ENCODE measurements at places on chromosomes 16 and 17.
A peak's percentile ranks its signal among the peaks of the same experiment; 100 is the strongest.

- no peak for DNase-seq
Measured at GRCh38 chr17:82627405-82627804, 20.8 kb downstream of the WDR45B start.

DNA sequence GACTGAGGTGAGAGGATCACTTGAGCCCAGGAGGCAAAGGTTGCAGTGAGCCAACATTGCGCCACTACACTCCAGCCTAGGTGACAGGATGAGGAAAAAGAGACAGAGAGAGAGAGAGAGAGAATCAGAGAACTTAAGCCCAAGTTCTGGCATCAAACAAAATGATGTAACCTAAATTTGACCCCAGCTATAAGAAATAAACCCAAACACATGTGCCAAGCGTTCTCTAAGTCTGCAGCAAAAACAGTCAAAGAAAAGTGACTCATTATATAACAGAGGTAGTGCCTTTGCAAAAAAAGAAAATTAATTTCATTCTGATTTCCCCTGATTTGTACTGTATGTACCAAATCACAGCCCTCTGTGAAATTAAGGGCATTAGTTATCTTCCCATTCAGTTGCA, 89.5 kb downstream of the CDH11 start:
- DNase-seq: no peak

GRCh38 chr16:11038305-11038704, 93.9 kb downstream of the CLEC16A start:
- no peak for DNase-seq

- no peak for DNase-seq
Measured at GRCh38 chr16:9797306-9797705, 384.9 kb downstream of the GRIN2A start.

- no peak for DNase-seq
Measured at GRCh38 chr17:51763058-51763457, 395.5 kb downstream of the CA10 start.

- DNase-seq: no peak
Measured at GRCh38 chr17:28509789-28510188, 3.6 kb downstream of the FOXN1 start.

DNA sequence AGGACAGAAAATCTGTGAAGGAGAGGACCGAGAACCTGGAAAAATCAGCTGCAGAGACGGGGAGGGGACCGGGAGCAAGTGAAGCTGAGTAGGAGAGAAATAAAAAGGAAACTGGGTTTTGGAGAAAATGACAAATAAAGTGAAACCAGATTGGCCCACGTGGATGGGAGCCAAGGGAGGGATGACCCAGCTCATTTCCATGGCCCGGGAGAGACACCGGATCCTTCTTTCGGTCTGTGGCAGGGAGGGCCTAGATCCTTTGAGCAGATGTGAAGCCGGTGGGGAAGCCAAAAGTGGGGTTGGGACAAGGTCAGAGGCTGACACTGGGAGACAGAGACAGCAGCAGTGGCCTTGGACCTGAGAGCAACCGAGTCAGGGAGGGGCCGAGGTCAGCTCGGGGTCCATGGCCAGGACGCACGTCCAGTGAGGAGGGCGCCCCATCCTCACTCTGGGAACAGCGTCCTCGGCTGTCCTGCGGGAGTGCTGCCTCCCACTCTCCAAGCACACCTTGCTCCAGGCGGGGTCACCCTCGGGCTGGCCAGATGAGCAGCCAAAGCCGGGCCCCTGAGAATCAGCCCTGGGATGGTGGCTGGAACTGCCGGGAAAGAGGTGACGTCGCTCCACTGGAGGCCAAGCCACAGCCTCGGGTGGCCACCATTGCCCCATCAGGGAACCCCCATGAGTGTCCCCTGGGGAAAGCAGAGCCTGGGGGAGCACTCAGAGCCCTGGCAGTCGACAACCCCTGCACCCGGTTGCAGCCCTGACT, 50.8 kb upstream of the CDR2 start:
- DNase-seq: no peak

DNA sequence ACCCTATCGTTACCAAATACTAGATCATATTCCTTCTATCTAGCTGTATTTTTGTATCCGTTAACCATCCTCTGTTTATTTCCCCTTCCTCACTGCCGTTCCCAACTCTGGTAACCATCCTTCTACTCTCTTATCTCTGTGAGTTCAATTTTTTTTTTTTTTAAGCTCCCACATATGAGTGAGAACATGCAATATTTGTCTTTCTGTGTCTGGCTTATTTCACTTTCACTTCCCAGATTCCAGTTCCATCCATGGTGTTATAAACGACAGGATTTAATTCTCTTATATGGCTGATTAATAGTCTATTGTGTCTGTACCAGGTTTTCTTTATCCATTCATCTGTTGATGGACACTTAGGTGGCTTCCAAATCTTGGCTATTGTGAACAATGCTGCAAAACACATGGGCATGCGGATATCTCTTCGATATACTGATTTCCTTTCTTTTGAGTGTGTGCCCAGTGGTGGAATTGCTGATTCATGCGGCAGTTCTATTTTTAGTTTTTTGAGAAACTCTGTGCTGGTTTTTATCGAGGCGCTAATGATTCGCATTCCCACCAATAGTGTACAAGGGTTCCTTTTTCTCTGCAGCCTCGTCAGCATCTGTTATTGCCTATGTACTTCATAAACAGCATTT, 599.6 kb downstream of the TMEM114 start:
- DNase-seq: no peak

DNA sequence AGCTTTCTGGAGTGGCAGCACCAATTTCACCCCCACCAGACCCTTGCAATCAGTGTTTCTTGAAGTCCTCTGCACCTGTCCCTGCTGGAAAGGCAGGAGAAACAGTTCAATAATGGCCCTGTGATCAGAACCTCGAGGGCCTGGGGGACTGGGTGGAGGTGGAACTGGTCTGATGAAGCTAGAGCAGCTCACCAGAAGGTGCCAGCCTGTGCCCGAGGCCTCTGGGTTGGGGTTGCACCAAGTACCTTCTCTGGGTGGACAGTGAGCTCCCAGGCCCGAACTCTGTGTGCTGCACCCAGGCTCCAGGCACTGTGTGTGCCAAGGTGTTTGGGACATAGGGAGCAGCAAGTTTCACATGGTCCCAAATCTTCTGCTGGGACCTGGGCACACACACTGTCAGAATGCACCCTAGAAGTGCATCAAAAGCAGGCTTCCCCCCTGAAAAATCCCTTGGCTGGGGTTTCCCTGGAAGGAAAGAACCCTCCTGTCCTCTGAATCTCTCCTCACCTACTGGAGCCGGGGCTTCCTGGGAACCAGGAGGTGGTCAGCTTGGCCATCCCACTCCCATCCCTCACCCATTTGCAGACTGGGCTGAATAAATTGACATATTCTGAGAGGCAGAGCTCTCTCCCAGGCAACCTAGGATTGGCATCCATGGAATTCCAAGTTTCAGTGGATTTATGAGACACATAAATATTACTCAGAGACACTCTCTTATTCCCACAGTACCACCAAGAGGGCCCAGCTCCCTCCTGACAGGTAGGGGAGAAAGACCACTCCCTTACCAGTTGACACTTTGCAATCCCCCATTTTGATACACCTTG, 17.4 kb downstream of the CD300LG start:
- DNase-seq: no peak

GRCh38 chr17:68847711-68848110, 107.5 kb downstream of the ABCA8 start:
- DNase-seq: no peak

GRCh38 chr16:89701425-89702406, at the start of gene SPATA2L:
TSS of gene SPATA2L (minus strand) at chr16:89701705. CDS start at chr16:89701232, 473 bp downstream.
- peak; percentile 94 for DNase-seq

- DNase-seq: no peak
Measured at GRCh38 chr17:55340686-55341085, 75.9 kb downstream of the HLF start.

GRCh38 chr17:38920374-38921291, 4.8 kb upstream of the LASP1NB start:
- DNase-seq: no peak

- DNase-seq: peak; percentile 27
Measured at GRCh38 chr17:78993241-78993956, 13.7 kb upstream of the LGALS3BP start.

DNA sequence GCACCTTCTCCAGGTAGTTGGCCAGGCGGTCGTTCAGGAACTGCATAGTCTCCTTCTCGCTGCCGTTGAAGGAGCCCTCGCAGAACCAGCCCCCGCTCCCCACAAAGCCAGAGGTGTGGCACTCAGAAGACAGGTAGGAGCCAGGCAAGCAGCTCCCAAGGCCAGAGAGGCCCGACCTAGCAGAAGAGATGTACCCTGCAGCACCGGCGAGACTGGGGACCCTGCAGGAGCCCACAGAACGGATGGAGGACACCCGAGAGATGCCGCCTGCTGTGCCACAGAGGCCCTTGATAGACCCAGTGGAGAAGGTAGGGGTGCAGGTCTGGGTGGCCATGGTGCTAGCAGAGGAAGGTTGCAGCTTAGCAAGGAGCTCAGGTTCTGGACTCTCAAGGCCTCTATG, at the start of gene KRT36:
TSS of gene KRT36 (minus strand) at position 380 of the 400 bp plus-strand sequence. CDS start at position 334, 46 bp downstream.
- DNase-seq: no peak

GRCh38 chr16:86546638-86547013, 8.4 kb downstream of the MTHFSD start:
- DNase-seq: no peak

GRCh38 chr16:52558448-52558847, 11.5 kb upstream of the TOX3 start:
- no peak for DNase-seq

DNA sequence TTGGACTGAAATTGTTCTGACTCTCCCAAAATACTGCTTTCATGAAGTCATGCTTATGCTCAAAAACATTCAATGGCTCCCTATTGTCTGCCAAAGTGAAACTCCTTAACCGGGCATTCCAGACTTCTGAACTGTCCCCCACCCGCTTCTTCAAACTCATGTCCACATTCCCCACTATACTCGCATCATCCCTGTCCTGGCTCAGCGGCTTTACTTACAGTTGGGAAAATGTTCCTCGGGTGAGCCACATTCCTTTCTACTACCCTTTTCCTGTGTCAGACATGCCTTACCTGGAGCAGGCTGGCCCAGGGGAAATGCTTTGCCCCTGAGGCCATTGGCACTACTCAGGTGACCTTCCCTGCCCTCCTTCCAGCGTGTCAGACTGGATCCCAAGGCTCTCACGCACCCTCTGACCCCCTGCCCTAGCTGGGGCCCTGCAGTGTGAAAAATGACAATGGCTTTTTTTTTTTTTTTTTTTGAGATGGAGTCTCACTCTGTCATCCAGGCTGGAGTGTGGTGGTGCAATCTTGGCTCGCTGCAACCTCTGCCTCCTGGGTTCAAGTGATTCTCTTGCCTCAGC, 5.3 kb downstream of the CYGB start:
- DNase-seq: no peak

GRCh38 chr16:11611871-11612664, 25.3 kb upstream of the LITAF start:
- DNase-seq: no peak

DNA sequence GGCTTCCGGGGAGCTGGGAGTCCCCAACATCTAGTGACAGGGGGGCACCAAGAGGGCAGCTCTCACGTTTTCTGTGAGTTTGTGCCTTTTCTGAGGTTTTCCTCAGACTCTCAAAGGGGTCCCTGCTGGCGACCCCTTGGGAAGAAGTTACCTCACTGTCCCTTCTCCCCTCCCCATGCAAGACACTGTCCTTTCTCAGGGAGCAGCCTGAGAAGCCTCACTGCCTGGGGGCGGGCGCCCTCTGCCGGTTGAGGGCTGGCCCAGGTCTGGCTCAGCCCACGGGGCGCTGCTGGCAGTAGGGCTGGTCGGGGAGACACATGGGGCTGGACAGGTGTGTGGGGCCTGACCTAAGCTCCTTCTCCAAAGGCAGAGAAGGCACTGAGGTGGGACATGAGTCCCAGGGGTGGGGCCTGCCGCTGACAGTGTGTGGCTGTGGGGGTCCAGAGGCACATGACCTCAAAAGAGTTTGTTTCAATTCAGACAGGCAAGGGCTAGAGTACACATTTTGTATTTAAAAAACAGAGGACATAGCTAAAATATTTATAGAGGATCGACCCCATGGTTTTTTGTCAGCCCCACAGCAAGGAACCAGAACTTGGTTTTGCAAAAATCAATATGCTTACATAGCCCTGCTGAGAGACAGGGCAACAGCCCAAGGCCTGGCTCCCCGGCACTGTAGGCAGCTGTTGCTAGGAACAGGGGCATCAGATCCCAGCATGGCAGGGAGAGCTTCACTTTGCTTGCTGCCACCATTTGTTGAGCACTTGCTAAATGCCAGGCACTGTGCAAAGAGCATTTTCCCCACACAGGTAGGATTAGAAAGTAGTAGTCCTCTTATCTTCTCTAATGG, 18.5 kb upstream of the ALDH3A1 start:
- peak; percentile 70 for DNase-seq

- no peak for DNase-seq
Measured at GRCh38 chr16:68707340-68708152, 29.5 kb upstream of the CDH1 start.

GRCh38 chr16:78894886-78895285, 705.7 kb downstream of the MAF start:
- no peak for DNase-seq
